ENCODE measurements at places on chromosomes 13 and 19. TPM values are rescaled to one million over a fixed set of nuclear protein-coding genes. Genes with fewer than 3 reads are reported as not detected.

NDUFA7 gene
- 107 TPM for polyA plus RNA-seq

GRCh38 chr19:16301999-16302694 lies 22.5 kb upstream of the KLF2 start:
- no peak for DNase-seq

DNA sequence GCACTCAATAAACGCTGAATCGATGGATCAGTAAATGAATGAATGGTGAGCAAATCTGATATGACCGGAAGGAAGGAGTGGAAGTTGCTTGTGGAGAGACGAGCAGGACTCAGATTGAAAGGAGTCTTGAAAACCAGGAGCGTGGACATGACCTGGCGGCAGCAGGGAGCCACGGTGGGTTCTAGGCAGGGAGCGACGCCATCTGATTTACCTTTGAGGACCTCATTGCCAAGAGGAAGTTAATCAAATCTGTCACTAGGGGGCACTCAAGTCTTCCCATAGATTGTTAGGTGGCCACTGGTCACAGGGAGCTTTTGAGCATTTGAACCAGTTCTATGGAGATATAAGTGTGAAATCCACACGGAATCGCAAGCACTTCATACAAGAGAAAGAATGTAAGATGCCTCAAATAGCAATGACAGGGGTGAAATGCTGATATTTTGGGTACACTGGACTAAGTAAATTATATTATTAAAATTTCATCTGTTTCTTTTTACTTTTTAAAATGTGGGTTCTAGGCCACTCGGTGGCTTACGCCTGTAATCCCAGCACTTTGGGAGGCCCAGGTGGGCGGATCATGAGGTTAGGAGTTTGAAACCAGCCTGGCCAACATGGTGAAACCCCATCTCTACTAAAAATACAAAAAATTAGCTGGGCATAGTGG lies 9.2 kb upstream of the FBN3 start:
- peak; percentile 78 for DNase-seq

DNA sequence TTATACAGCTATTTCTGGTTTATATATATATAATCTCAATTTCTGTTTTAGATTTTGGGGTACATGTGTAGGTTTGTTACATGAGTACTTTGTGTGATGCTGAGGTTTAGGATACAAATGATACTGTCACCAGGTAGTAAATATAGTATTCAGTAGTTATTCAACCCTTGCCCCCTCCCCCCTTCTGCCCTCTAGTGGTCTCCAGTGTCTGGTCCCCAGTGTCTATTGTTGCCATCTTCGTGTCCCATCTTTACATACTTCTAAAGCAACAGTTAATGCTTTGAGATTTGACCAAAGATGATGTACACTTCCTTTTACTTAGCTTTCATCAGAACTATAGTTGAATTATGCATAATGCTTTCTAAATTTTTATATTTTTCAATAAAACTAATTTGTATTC lies 1623.4 kb upstream of the PRR20A start:
- peak; percentile 1 for DNase-seq

DNA sequence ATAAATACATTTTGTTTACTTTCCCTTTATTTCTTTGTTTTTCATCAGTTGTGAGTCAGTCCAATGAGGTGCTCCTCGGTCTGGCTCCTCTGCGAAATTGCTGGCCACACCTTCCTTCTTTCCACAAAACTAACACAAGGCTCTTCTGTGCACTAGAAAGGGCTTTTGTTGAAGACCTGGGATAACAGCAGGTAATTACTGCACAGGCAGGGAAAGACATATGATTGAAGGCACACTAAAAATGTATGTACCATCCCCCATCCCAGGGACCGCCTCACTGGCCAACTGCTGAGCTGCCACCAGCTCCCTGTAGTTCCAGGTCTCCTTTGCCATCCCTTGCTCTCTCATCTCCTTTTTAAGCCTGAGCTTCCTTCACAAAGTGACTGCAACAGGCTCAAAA lies 180.5 kb downstream of the EFNB2 start:
- DNase-seq: no peak

DNA sequence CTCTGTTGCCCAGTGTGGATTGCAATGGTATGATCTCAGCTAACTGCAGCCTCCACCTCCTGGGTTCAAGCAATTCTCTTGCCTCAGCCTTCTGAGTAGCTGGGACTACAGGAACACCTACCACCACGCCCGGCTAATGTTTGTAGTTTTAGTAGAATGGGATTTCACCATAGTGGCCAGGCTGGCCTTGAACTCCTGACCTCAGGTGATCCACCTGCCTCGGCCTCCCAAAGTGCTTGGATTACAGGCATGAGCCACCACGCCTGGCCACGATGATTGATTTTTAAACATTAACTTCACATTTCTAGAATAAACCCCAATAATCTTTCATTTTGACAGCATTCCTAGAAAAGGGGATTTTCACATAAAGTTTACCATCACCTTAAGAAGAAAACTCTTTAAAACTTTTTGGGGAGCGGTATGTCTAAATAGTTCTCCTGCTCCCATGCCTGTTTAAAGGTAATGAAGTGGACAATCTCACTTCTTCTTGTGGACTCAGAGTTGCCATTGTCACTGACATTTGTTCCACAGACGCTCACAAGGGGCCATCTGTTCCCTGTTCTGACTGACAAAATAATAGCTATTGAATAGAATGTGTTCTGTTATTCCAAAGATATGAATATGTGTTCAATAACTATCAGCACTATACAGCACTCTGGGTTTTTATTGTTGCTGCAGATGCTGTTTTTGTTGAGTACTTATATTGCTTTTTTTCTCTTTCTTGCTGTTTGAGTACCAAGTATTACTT lies 66.1 kb upstream of the C1QTNF9B start:
- no peak for DNase-seq

ANKRD24 gene
- 0.87 TPM for polyA plus RNA-seq

Measured in SK-N-SH (cell line).